Cardiac fibroblast (primary cell): ENCODE measurements at places on chromosomes 6 and 20.

GRCh38 chr6:107531868-107532267, 42.0 kb downstream of the SOBP start:
- no peak for DNase-seq

DNA sequence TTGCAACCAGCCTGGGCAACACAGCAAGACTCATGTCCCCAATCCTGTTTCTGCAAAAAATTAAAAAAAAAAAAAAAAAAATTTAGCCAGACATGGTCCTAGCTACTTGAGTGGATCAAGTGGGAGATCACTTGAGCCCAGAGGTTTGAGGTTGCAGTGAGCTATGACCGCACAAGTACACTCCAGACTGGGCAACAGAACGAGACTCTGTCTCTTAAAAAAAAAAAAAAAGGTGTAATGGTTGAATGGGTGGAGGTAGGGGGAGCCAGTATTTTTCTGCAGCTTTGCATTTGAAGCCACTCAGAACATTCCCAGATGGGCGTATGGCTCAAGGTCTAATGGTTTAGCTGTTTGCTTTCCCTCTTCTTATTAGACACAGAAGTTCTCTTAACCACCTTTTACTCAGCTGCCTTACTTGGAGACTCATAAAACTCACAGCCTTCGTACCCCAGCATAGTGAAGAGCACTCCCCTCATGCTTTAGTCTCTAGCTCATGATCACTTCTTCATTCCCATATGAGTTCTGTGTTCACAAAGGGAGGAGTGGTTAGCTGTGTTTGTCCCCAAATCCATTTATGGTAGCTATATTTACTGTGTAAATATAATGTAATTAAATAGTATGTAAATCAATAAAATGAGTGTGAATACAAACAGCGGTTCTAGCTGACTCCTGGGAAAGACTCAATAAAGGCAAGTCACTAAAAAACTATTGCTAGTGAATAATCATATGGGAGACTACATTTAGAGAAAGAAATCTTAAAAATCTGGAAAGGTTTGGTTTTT, 9.0 kb downstream of the FKBP1A start:
- DNase-seq = no peak

- DNase-seq = peak; percentile 70
Measured at GRCh38 chr6:15495375-15495901, 167.4 kb downstream of the DTNBP1 start.

DNA sequence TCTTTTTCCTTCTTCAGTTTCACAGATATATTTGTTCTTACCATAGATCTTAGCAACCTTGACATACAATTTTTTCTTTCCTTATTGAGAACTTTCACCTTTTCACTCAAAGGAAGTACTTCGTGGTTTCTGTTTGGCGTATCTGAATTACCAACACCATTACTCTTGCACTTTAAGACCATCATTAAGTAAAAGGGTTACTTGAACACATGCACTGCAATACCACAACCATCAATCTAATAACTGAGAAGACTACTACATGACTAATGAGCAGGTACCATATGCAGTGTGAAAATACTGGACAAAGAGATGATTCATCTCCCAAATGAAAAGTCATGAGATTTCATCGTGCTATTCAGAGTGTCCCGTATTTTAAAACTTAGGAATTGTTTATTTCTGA, 21.7 kb upstream of the SENP6 start:
- no peak for DNase-seq

GRCh38 chr20:58112017-58112781, 116.3 kb downstream of the ANKRD60 start:
- DNase-seq = peak; percentile 81

DNA sequence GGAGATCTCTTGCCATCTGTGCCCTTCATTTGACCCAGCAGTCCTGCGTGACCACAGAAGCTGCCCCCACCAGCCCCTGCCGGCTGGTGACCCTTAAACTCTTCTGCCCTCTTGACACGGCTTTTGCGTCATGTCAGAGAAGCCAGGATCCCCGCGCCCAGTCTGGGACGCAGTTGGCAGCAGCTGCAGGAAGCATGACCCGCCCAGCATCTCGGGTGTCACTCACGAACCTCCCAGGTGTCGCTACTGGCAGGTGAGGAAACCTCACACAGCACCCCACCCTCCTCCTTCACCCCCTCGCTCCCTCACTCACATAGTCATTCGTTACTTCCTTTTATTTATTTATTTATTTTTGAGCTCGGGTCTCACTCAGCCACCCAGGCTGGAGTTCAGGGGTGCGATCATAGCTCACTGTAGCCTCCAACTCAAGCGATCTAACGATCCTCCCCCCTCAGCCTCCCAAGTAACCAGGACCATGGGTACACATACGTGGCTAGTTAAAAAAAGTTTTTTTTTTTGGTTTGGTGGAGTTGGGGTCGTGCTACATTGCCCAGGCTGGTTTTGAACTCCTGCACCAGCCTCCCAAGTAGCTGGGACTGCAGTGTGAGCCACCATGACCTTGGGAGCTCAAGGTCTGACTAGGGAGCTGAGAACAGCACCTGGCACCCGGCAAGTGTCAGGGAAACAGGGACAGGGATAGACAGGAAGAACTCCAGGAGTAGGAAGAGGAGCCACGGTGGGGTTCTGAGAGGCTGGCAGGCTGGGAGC, 14.1 kb upstream of the SPDEF start:
- no peak for DNase-seq

DNA sequence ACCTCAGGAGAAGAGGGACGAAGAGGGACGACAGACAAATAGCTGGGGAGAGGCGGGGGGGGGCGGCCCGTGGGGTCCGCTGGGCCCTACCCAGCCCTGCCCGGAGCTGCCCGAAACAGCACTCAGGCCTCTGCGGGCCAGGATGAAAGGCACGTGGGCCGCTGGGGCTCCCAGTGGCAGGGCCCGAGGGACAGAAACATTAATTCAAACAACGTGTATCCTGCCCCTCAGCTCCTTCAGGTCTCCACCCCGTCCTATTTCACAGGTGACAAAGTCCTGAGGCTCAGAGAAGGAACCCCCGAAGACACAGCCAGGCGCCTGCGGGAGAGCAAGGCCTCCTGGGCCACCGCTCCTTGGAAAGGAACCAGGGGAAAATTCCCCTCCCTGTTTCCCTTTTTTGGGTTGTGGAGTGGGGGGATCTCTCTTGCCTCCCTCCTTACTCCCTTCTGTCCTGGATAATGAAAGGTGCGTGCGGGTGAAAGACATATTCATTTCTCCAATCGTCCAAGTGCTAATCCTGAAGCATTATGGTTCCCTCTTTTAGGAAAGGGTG, 93.3 kb downstream of the RNASET2 start:
- no peak for DNase-seq

DNA sequence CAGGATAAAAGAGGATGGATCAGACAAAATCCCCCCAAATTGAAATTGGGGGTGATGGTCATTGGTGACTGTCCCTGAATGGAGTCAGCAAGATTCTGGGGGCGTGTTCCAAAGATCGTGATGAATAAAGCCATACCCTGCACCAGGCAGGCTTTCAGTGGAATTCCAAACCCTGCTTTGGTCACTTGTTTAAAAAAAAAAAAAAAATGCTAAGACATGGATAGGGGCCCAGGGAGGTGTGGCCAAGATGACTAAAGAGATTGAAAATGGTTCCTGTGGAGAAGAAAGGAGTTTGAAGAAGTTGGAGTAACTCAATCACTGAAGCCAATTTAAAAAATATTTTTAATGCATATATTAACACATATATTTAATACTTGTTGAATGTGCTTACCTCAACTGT, 161.4 kb upstream of the KCNG1 start:
- peak; percentile 28 for DNase-seq

DNA sequence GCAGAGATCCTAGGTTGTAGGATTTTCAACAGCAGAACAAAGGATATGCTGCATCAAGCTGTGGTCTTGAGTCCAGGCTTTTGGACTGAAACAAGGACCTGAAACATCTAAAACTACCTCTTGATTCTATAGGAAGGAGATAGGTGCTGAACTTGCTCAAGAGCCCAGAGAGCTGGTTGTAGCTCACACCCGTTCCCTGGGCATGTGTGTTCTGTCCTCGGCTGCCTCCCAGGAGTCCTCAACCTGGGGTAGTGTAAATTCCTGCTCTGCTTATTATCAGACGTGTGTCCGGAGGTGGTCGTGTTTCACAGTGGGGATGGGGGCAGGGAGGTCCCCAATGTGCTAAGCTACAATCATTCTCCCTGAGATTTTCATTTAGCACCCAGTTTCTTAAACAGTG, 4.8 kb downstream of the NOP56 start:
- no peak for DNase-seq

- DNase-seq = no peak
Measured at GRCh38 chr20:44644667-44645131, 6.8 kb downstream of the ADA start.

GRCh38 chr20:272718-273117, 15.2 kb downstream of the DEFB132 start:
- DNase-seq = peak; percentile 26

- DNase-seq = peak; percentile 84
Measured at GRCh38 chr6:121932076-121932991, 467.1 kb upstream of the HSF2 start.

DNA sequence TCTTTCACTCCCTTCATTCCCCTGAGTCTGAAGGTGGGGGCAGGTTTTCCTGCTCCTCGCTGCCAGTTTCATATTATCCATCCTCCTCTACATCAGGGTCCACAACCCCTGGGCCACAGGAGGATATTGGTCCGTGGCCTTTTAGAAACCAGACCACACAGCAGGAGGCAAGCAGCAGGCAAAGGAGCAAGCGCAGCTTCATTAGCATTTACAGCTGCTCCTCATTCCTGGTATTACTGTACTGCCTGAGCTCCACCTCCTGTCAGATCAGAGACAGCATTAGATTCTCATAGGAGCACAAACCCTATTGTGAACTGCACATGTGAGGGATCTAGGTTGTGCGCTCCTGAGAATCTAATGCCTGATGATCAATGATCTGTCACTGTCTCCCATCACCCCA, 380.3 kb downstream of the ARHGAP18 start:
- no peak for DNase-seq

GRCh38 chr6:169723991-169724493, 258 bp downstream of the PHF10 start:
- peak; percentile 29 for DNase-seq

GRCh38 chr6:154613137-154613676, 102.7 kb upstream of the CNKSR3 start:
- DNase-seq = peak; percentile 41

GRCh38 chr6:38909015-38909730, 139.4 kb upstream of the GLP1R start:
- no peak for DNase-seq

GRCh38 chr20:33744773-33745385, 13.1 kb downstream of the ZNF341 start:
- DNase-seq = no peak

DNA sequence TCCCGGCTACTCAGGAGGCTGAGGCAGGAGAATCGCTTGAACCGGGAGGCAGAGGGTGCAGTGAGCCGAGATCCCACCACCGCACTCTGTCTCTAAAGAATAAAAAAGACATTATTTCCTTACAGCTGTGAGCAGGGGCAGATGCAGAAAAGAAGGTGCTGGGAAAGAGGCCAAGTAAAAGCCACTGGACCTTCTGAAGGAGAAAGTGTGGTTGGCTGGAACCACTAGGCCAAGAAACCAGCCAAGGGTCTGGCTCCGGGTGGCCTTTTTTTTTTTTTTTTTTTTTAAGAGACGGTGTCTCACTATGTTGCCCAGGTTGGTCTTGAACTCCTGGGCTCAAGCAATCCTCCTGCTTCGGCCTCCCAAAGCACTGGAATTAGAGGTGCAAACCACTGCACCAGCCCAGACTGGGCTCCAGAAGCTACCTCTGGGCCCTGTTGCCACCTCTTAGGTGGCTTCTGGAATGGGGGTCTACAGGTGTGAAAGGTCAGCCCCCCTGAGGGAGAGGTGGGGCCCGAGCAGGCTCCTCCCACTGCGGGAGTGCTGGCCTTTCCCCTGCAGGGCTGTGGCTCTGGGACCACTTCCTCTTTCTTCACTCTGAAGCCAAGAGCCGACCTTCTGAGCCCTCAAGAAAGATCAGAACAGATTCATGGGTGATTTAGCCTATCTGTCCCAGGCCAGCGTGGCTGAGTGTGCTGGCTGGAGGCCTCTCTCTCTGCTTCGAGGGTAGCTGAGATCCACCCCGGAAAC, at the start of gene FGD2:
Gene FGD2 (plus strand): TSS at position 595 of the 750 bp plus-strand sequence. CDS start 163 bp downstream, outside the sequence.
- no peak for DNase-seq

DNA sequence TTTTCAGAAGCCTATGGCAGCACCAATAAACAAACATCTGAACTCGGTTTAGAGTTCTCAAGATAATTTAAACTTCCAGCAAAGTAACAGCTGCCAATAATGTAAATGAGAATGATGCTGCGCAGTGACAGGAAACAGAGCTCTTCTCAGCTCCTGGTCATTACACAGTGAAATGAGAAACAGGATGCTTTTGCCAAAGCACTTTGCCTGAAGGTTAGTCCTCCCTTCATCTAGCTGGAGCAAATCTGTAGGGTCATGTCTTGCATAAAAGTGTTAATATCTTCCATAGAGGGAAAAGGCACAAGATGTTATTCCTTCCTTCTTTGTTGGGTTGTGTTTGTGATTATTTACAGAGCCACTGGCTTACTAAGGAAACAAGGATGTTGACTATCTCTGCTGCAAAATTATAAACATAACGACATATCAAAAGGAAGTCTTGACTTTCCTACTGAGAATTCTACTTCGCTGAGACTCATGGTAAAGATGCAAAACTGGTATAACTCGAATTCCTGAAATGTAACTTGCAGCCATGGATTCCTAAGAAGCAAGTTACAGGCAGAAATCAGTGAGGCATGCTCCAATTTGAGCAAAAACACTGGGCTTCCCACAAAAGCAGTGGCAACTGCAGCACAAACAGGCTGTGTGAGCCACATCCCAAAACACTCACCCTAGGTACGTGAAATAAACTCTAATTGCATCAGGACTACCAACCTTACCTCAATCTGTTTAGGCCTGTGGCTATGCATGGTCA, 102.5 kb upstream of the BEND6 start:
- no peak for DNase-seq

DNA sequence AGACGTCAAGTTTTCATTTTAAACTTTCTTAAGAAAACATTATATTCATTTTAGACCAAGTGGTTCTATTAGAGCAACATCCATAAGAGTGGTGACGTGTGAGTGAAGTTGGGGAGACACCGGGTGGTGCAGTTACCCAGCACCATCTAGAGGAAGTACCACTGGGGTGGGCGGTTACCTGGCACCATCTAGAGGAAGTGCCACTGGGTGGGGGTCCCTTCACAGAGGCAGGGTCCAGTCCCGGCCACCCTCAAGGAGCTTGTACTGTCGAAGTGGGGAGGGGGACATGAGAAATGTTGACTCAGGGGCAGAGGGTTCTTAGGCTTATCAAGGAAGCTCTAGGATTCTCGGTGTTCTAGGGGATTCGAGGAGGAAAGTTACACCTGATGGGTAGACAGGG, 26.2 kb downstream of the PHACTR3 start:
- no peak for DNase-seq

DNA sequence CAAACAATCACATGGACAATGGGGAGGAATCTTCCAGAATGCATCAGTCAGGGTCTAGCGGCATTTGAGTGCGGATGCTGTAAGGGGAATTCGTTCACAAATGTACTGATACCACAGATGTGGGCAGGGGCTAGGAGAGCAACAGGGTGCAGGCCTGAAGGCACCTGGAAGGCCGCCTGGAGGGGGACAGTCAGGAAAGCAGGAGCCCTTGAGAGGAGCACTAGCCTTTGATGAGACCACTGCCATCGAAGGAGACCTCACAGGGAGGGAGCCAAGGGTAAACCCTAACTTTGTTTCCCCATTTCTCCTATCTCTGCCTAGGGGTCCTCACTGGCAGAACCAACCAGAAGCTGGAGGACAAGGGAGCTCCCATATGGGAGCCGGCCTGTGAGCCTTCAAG, 38.2 kb downstream of the MYB start:
- DNase-seq = no peak

- peak; percentile 48 for DNase-seq
Measured at GRCh38 chr6:127069659-127070279, 48.7 kb upstream of the RSPO3 start.

GRCh38 chr6:31836474-31837368, 9.2 kb downstream of the HSPA1B start:
- DNase-seq = peak; percentile 55

- no peak for DNase-seq
Measured at GRCh38 chr6:116283191-116283590, 3.5 kb upstream of the TSPYL1 start.
